GM23248 (cell line): ENCODE measurements at places on chromosomes 2 and 18.
A peak's percentile ranks its signal among the peaks of the same experiment; 100 is the strongest.

DNA sequence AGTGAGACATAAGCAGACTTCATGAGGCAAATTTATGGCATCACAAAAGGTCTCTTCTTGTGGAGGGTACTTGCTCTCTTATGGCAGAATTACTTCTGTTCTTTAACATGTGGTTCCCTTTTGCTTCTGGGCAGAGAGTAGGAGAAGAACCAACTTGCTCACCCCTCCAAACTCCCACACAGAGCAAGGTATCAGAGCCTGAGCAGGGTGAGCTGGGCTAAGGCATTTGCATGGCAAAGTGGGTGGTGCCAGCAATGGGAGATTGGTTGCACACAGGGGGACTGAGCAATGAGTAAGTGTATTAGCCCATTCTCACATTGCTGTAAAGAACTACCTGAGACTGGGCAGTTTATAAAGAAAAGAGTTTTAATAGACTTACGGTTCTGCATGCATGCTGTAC is 64.2 kb upstream of the ITGB6 start:
- H3K4me1 ChIP-seq = peaks cover 14% of the 10 kb centered on the region
- no peak for DNase-seq
- H3K27ac ChIP-seq = no peak overlapping the region
- H3K4me3 ChIP-seq = no peak overlapping the region

- H3K4me3 ChIP-seq = no peak overlapping the region
- no peak overlapping the region for H3K27ac ChIP-seq
- no peaks in the 10 kb centered on the region for H3K27me3 ChIP-seq
- no peak for DNase-seq
Observed at GRCh38 chr18:31247574-31248199, 70.3 kb upstream of the DSG1 start.

GRCh38 chr18:29176681-29177080 is 999.8 kb upstream of the CDH2 start:
- H3K4me3 ChIP-seq = no peak overlapping the region
- H3K27ac ChIP-seq = no peak overlapping the region
- no peaks in the 10 kb centered on the region for H3K36me3 ChIP-seq

DNA sequence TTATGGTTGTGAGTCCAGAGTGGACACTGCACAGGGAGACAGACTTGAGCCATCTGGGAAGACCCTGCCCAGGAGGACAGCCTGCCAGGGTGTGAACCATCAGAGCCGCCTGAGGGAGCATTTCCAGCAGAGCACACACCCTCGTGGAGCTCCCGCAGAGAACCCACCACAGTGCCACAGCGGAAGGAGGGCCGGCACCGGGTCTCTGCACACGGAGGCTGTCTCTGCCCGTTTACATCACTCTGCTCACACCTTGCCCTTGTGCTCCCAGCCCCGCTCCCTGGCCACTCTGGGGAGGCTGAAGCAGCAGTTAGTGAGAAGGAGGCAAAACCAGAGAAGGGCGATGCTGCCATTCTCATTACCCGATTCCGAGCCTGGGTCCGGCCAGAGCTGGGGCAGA is 161.9 kb downstream of the KLHL29 start:
- no peak for DNase-seq
- H3K27ac ChIP-seq = no peak overlapping the region
- H3K4me1 ChIP-seq = peaks cover 43% of the 10 kb centered on the region
- no peak overlapping the region for H3K4me3 ChIP-seq
- no peaks in the 10 kb centered on the region for H3K36me3 ChIP-seq

GRCh38 chr2:71469403-71470398 is 16.3 kb downstream of the DYSF start:
- H3K4me1 ChIP-seq = peaks cover 11% of the 10 kb centered on the region
- peaks cover 48% of the 10 kb centered on the region for H3K27me3 ChIP-seq
- no peak for DNase-seq
- H3K27ac ChIP-seq = no peak overlapping the region
- H3K36me3 ChIP-seq = no peaks in the 10 kb centered on the region
- H3K4me3 ChIP-seq = no peak overlapping the region

- no peak overlapping the region for H3K4me3 ChIP-seq
- H3K27me3 ChIP-seq = no peaks in the 10 kb centered on the region
- DNase-seq = no peak
- H3K36me3 ChIP-seq = no peaks in the 10 kb centered on the region
Observed at GRCh38 chr2:85729825-85730510, 23.8 kb upstream of the ATOH8 start.

GRCh38 chr2:232927793-232928550 is 57.9 kb downstream of the SNORC start:
- no peaks in the 10 kb centered on the region for H3K4me1 ChIP-seq
- peak; percentile 26 for DNase-seq
- H3K4me3 ChIP-seq = peak overlapping the region; percentile 35; the same call in 1 of the 2 replicates
- no peaks in the 10 kb centered on the region for H3K36me3 ChIP-seq
- peaks cover 53% of the 10 kb centered on the region for H3K27me3 ChIP-seq

DNA sequence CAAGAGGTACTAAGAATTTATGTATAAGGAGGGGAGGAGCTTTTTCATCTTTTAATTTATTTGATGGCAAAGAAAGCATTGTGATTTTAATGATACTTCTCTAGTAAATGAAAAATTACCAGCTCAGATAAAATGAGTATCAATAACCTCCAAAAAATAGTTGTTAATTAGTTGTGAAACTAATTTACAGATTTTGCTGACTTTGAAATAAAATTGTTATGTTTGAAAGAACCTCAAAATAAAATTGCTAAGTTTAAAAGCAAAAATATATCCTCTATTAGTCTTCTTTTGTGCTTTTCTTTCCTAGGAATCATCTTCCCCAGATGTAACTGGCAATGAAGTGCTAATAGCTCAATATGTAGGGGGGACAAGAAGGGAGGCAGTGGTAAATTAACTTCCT is 36.5 kb downstream of the ZC3H6 start:
- H3K4me1 ChIP-seq = no peaks in the 10 kb centered on the region
- 0 out of 2 replicates have a peak, but pooled peaks cover 4% of the 10 kb centered on the region for H3K36me3 ChIP-seq
- H3K27me3 ChIP-seq = no peaks in the 10 kb centered on the region
- no peak overlapping the region for H3K27ac ChIP-seq
- H3K4me3 ChIP-seq = no peak overlapping the region
- DNase-seq = no peak

DNA sequence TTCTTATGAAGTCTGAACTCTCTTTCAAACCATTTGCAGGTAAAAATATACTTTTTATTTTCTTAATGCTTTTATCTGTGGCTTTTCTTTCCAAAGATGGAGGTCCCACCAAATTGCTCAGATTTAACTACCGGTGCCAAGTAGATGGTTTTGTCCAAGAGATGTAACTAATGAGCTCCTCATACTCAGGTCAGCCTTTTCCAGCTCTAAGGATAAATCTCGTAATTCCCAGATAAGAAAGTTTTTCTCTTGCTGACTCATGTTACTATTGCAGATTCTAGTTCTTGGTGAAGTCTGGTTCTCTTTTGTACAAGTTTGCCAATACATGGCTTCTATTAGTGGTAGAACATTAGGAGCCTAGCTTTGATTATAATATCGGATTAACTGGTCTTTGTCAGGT is 550.8 kb upstream of the ZNF804A start:
- no peaks in the 10 kb centered on the region for H3K27me3 ChIP-seq
- H3K36me3 ChIP-seq = no peaks in the 10 kb centered on the region
- no peaks in the 10 kb centered on the region for H3K4me1 ChIP-seq
- H3K27ac ChIP-seq = no peak overlapping the region
- H3K4me3 ChIP-seq = no peak overlapping the region
- DNase-seq = no peak

- no peaks in the 10 kb centered on the region for H3K27me3 ChIP-seq
- peak; percentile 72 for DNase-seq
- H3K27ac ChIP-seq = peak overlapping the region; percentile 61
- H3K4me3 ChIP-seq = peak overlapping the region; percentile 75
- peaks cover 13% of the 10 kb centered on the region; the same call in 1 of the 2 replicates for H3K4me1 ChIP-seq
Observed at GRCh38 chr2:226797989-226798421, 1.6 kb downstream of the IRS1 start.

GRCh38 chr2:162230761-162231160 is 12.5 kb downstream of the FAP start:
- no peak overlapping the region for H3K27ac ChIP-seq
- H3K27me3 ChIP-seq = no peaks in the 10 kb centered on the region
- H3K4me3 ChIP-seq = no peak overlapping the region
- DNase-seq = no peak
- H3K4me1 ChIP-seq = peaks cover 48% of the 10 kb centered on the region

- H3K4me3 ChIP-seq = no peak overlapping the region
- H3K27me3 ChIP-seq = no peaks in the 10 kb centered on the region
- H3K4me1 ChIP-seq = no peaks in the 10 kb centered on the region
- no peaks in the 10 kb centered on the region for H3K36me3 ChIP-seq
Observed at GRCh38 chr2:72993147-72993932, 76.0 kb downstream of the EMX1 start.

- H3K27ac ChIP-seq = peak overlapping the region; percentile 4; the same call in 1 of the 2 replicates
- no peaks in the 10 kb centered on the region for H3K36me3 ChIP-seq
- no peaks in the 10 kb centered on the region for H3K27me3 ChIP-seq
- H3K4me1 ChIP-seq = peaks cover 17% of the 10 kb centered on the region
- DNase-seq = peak; percentile 79
Observed at GRCh38 chr2:99754210-99754609, 264.4 kb upstream of the REV1 start.
